PC-9 (cell line): ENCODE measurements at places on chromosomes 13 and 19. TPM values are rescaled to one million over a fixed set of nuclear protein-coding genes. Genes with fewer than 3 reads are reported as not detected.

CNFN gene
- total RNA-seq: 4.9 and 7.8 TPM in 2 replicates

SLC6A16 gene
- 0.48 and 0.61 TPM in 2 replicates for total RNA-seq

OR10H5 gene
- not detected in 2 replicates for total RNA-seq

GRCh38 chr13:43942286-43942685 is 62.6 kb downstream of the LACC1 start:
- H3K4me3 ChIP-seq: no peak overlapping the region
- H3K27me3 ChIP-seq: no peaks in the 10 kb centered on the region
- no peaks in the 10 kb centered on the region for H3K36me3 ChIP-seq
- DNase-seq: no peak

- peaks cover 39% of the 10 kb centered on the region for H3K4me1 ChIP-seq
- H3K27me3 ChIP-seq: no peaks in the 10 kb centered on the region
- DNase-seq: peak; percentile 72
- peaks cover 44% of the 10 kb centered on the region for H3K36me3 ChIP-seq
Measured at GRCh38 chr19:15251749-15252397, 19.6 kb upstream of the EPHX3 start.

DNA sequence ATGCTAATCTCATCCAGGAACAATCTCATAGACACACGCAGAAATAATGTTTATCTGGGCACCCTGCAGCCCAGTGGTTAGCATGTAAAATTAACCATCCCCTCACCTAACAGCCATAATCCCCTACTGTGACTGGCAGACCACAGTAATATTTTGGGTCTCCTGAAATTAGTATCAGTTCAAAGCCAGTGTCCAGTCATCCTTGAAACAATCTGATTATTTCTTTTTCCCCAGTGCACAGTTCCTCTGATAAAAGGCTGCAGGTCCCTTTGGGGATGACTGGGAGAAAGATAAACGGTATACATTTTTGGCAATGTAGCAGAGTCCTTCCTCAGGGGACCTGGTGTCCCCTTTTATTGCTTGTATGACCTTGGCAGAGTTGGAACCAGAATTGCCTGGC is 50.4 kb upstream of the CYSLTR2 start:
- H3K36me3 ChIP-seq: no peaks in the 10 kb centered on the region
- no peak overlapping the region for H3K4me3 ChIP-seq
- H3K27me3 ChIP-seq: no peaks in the 10 kb centered on the region
- DNase-seq: no peak
- H3K4me1 ChIP-seq: no peaks in the 10 kb centered on the region
- no peak overlapping the region for H3K27ac ChIP-seq

DNA sequence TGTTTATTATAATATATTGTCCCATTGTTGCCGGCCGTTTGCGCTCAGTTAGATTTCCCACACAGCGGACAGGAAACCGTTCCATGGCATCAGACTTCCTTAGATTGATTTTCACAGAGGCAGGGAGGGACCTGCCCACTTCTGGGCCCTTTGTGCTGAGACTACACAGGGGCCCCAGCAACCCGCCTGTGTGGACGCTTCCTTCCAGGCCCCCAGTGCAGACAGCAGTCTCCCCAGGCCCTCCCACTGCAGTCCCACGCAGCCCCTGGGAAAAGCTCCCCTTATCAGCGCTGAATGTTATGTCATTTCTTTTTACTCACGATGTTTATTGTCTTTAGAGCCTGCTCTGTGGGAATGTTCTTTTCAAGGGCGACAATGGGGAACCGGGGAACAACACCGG is 351.7 kb upstream of the ARGLU1 start:
- no peaks in the 10 kb centered on the region for H3K27me3 ChIP-seq
- H3K4me3 ChIP-seq: no peak overlapping the region
- no peak for DNase-seq
- no peaks in the 10 kb centered on the region for H3K36me3 ChIP-seq
- H3K27ac ChIP-seq: no peak overlapping the region

DNA sequence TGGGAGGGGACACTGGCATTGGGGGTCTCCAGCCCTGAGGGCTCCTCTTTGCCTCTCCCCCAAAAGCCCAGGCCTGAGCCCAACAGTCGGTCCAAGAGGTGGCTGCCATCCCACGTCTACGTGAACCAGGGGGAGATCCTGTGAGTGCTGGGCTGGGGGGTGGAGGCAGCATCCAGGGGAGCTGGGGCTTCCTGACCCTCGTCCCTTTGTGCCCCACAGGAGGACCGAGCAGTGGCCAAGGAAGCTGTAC is 6.8 kb downstream of the PTOV1 start:
- H3K4me3 ChIP-seq: no peak overlapping the region
- H3K27ac ChIP-seq: no peak overlapping the region
- DNase-seq: no peak
- H3K36me3 ChIP-seq: peaks cover 8% of the 10 kb centered on the region
- H3K27me3 ChIP-seq: no peaks in the 10 kb centered on the region

DNA sequence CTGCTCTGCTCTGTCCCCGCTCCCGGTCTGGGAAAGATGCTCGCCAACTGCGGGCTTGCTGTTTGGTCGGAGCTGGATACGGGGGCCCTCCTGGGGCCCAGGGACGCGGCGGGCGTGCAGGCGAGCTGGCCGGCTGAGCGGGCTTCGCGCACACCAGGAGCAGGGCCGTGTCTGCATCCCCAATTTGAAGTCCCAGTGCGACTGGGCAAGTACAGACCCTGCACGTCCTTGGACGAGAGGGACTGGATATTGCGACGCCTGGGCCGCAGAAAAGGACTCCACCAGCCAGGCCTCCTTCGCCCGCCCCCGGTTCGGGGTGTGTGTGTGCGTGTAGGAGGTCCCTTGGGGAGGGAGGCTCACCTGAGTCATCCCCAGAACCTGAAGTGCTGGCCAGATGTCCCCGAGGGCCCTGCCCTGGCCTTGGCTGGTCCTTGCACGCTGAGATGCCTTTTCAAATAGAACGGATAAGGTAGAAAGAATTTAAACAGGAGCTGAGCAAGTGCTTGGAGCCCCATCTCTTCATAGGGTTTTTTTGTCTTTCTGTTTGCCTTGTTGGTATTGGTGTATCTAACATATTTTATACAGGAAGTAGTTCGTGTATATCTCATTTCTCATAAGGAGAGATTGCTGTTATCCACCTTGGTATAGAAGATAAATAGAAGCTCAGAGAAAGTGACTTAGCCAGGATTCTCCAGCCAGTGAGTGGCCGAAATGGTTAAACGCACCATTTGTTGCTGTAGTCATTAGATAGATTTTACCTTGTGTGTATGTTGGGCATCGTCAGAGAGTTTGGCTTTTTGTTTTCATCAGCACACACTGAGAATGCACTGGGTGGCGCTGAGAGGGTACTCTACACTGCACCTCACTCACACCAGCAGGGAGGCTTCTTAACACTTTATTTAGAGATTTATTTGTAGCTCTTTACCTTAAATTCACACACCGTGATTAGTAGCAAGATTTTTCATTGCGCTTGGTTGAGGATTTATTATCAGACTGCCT is 1.1 kb downstream of the NAXD start:
- peak overlapping the region; percentile 65 for H3K27ac ChIP-seq
- peaks cover 23% of the 10 kb centered on the region for H3K4me1 ChIP-seq
- no peaks in the 10 kb centered on the region for H3K27me3 ChIP-seq
- peak; percentile 84 for DNase-seq

DNA sequence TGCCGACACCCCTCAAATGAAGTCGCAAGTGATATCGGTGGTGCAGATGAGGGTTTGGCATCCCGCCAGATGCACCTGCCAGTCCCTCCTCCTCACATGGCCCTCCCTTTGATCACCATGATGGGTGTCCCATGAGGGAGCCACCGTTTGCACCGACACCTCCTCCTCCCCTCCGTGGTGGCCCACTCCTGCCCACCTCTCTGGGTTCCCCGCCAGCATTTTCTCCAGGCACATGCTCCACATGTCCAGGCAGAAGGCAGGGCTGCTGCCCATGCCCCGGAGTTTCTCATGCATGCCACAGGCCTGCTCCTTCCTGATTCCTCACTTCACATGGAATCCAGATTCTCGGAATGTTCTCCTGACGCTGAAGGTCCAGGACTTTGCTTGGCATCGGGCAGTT is 49.3 kb downstream of the COL4A2 start:
- no peak overlapping the region for H3K4me3 ChIP-seq
- H3K27ac ChIP-seq: no peak overlapping the region

GRCh38 chr13:84873951-84874350 is 925.3 kb downstream of the SLITRK6 start:
- H3K27me3 ChIP-seq: no peaks in the 10 kb centered on the region
- H3K4me1 ChIP-seq: no peaks in the 10 kb centered on the region
- H3K27ac ChIP-seq: no peak overlapping the region

DNA sequence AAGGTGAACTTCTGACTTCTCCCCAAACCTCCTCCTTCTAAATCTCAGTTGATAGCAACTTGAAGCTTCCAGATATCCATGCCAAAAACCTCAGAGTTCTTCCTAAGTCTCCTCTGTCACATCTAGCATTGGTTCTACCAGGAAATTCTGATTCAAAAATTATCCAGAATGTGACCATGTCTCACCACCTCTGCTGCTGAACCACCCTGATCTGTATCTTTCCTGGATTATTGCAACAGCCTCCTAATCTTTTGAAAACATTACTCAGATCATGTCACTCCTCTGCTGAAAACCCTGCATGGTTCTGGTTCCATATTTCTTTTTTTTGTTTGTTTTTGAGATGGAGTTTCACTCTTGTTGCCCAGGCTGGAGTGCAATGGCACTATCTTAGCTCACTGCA is 78.7 kb upstream of the TNFSF11 start:
- H3K27me3 ChIP-seq: no peaks in the 10 kb centered on the region
- peak overlapping the region; percentile 83 for H3K27ac ChIP-seq
- no peaks in the 10 kb centered on the region for H3K36me3 ChIP-seq
